Sigmoid colon (tissue), 7 donors: ENCODE measurements at places on chromosomes 12 and 14. TPM values are rescaled to one million over a fixed set of nuclear protein-coding genes. Genes with fewer than 3 reads are reported as not detected.

GRCh38 chr12:123941624-123942237 lies 30.9 kb downstream of the CCDC92 start:
- H3K36me3 ChIP-seq: peaks cover 36% of the 10 kb centered on the region
- H3K4me3 ChIP-seq: no peak overlapping the region
- H3K4me1 ChIP-seq: no peaks in the 10 kb centered on the region
- no peaks in the 10 kb centered on the region for H3K27me3 ChIP-seq
- H3K27ac ChIP-seq: no peak overlapping the region

- H3K36me3 ChIP-seq: no peaks in the 10 kb centered on the region
- no peak for DNase-seq
- H3K27ac ChIP-seq: peak overlapping the region; percentile 52
- peak overlapping the region; percentile 6 for H3K4me3 ChIP-seq
Measured at GRCh38 chr14:81802341-81802740, 268.7 kb upstream of the SEL1L start.

GRCh38 chr12:122646517-122647217 lies 56.5 kb downstream of the HCAR2 start:
- no peaks in the 10 kb centered on the region for H3K36me3 ChIP-seq
- no peak for DNase-seq
- no peaks in the 10 kb centered on the region for H3K4me1 ChIP-seq
- no peak overlapping the region for H3K27ac ChIP-seq
- no peaks in the 10 kb centered on the region for H3K27me3 ChIP-seq

- DNase-seq: no peak
- no peaks in the 10 kb centered on the region for H3K27me3 ChIP-seq
- no peak overlapping the region for H3K27ac ChIP-seq
- peaks cover 4% of the 10 kb centered on the region for H3K4me1 ChIP-seq
- H3K36me3 ChIP-seq: no peaks in the 10 kb centered on the region
Measured at GRCh38 chr14:46574221-46574977, 77.2 kb downstream of the RPL10L start.

DNA sequence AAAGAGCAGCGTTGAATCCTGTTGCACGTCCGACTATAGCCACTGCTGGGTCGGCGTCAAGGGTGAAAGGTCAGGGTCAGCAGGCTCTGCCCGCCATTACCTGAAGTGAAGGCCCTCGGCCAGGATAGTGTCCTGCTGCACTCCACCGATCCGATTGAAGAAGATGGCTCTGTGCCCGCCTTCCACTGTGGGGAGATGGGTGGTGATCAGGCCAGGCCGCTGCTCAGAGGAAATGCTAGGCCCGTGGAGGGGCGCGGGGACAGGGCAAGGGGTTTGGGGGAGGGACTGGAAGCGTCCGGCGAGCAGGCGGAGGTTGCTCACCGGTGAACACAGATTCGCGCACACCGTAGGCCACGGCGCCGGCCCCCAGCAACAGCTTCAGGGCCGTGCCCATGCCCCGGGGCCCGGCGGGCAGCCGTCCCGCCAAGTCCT lies 352 bp downstream of the PHB2 start:
- peak overlapping the region; percentile 84 for H3K27ac ChIP-seq
- no peaks in the 10 kb centered on the region for H3K27me3 ChIP-seq
- peaks cover 44% of the 10 kb centered on the region for H3K36me3 ChIP-seq
- no peak for DNase-seq

DNA sequence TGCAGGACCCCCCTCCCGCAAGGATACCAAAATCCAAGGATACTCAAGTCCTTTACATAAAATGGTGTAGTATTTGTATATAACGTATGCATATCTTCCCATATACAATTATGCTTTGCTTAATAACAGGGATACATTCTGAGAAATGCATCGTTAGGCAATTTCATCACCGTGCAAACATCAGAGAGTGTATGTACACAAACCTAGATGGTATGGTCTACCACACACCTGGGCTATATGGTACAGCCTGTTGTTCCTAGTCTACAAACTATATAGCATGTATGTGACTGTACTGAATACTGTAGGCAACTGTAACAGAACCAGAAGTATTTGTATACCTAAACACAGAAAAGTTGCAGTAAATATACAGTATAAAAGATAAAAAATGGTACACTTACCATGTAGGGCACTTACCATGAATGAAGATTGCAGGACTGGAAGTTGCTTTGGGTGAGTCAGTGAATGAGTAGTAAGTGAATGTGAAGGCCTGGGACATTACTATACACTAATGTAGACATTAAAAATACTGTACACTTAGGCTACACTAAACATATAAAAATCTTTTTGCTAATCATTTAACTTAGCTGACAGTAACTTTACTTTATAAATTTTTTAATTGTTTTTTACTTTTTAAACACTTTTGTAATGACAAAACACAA lies 141.1 kb downstream of the SLC41A2 start:
- H3K4me1 ChIP-seq: no peaks in the 10 kb centered on the region
- DNase-seq: no peak
- H3K27ac ChIP-seq: no peak overlapping the region
- no peaks in the 10 kb centered on the region for H3K36me3 ChIP-seq
- no peak overlapping the region for H3K4me3 ChIP-seq
- H3K27me3 ChIP-seq: no peaks in the 10 kb centered on the region

COL2A1 gene
- not detected for total RNA-seq

DNA sequence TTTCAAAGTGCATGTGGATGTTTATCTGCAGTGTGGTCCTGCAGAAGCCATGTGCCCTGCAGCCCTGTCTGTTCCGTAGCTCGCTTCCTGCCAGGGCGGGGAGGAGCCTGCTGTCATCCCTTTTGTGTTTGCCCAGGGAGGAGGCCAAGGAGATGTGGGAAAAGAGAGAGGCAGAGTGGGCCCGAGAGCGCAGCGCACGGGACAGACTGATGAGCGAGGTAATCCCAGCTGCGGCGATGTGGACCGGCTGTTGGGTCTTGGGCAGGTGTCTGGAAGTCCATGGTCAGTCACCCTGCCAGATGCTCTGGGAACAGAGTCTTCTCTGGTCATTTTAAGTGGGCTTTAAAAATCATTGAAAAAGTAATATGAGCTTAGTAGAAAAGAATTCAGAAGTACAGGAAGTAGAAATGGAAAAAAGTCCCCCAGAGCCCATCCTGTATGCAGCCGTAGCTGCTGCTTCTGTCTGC lies 12.8 kb downstream of the TCHP start:
- no peak overlapping the region for H3K27ac ChIP-seq
- no peak for DNase-seq
- H3K4me1 ChIP-seq: no peaks in the 10 kb centered on the region
- H3K4me3 ChIP-seq: no peak overlapping the region
- H3K27me3 ChIP-seq: no peaks in the 10 kb centered on the region
- peaks cover 27% of the 10 kb centered on the region for H3K36me3 ChIP-seq

GRCh38 chr14:76413962-76414600 lies 38.1 kb downstream of the ESRRB start:
- no peak overlapping the region for H3K4me3 ChIP-seq
- no peaks in the 10 kb centered on the region for H3K36me3 ChIP-seq
- DNase-seq: no peak

GRCh38 chr14:47057364-47057763 lies 405.8 kb upstream of the RPL10L start:
- no peak overlapping the region for H3K4me3 ChIP-seq
- H3K27ac ChIP-seq: no peak overlapping the region
- no peaks in the 10 kb centered on the region for H3K4me1 ChIP-seq
- no peaks in the 10 kb centered on the region for H3K36me3 ChIP-seq
- no peak for DNase-seq

CCDC196 gene
- total RNA-seq: not detected
